GM12865 (cell line): ENCODE measurements at places on chromosomes 4 and X.
A peak's percentile ranks its signal among the peaks of the same experiment; 100 is the strongest.

- no peak for DNase-seq
Measured at GRCh38 chrX:27680726-27681125, 90.6 kb downstream of the DCAF8L2 start.

DNA sequence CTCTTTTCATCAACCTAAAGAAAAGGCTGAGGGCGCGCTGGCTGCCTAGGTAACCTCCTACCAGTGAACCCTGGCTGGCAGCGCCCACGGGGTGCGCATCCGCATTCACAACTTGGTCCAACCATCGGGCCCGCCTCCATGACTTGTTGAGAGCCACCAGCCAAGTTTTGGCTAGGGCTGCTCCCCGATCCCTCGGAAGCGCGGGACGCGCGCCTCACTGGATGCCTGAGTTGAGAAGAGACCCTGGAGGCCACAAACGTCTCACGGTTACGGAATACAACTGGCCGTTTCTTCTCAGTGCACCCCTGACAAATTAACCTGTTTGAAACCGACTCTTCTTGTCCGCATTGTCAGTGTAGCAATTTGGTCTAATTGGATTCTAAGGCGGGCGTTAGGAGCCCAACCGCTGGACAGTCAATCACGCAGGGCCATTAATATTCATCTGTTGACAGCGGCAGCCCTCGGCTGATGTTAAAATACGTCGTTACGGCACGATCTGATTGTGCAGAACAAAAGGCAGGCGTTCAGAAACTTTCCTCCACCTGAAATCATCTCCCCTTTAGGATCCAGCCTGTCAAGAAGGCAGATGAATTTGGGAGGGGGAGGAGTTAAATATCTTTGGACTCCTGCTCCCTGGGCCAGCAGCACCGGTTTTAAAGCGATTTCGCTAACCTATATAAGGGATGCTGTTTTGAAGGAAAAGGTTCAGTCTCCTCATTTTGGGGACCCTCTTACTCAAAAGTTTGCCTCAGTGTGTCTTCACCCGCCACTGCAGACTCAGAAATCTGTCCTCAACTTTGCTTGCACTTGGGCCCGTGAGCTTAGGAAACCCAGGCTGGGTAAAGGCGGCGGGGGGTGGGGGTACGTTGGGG, 1.2 kb downstream of the GPC3 start:
- no peak for DNase-seq

DNA sequence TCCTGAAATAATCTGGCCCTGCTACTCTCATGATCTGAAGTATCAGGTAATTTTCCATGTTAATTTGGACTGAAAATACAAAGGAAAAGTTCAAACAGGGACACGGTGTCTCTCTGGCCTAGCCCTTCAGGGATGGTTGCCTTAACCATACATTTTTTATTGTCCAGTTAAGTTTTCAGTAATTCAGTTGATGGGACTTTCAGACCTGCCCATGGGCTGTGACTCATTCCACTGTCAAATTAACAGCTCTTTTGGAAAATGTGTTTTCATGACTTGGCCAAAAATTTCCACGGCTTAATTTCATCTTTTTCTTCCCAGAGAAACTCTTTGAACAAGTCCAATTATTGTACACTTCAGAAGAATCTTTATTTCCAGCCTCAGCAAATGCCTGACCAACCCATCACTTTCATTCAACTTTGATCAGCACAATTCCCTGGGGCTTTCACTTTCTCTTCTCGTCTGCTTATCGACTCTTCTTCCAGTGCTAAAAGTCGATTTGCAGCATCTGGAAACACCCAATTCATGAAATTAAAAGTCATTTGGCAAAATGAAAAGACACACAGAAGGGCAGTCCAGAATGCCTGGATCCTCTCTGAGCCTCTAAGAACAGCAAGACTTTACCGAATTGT, 293.9 kb downstream of the RAB28 start:
- no peak for DNase-seq

- no peak for DNase-seq
Measured at GRCh38 chr4:153542834-153543233, 76.7 kb downstream of the TMEM131L start.

DNA sequence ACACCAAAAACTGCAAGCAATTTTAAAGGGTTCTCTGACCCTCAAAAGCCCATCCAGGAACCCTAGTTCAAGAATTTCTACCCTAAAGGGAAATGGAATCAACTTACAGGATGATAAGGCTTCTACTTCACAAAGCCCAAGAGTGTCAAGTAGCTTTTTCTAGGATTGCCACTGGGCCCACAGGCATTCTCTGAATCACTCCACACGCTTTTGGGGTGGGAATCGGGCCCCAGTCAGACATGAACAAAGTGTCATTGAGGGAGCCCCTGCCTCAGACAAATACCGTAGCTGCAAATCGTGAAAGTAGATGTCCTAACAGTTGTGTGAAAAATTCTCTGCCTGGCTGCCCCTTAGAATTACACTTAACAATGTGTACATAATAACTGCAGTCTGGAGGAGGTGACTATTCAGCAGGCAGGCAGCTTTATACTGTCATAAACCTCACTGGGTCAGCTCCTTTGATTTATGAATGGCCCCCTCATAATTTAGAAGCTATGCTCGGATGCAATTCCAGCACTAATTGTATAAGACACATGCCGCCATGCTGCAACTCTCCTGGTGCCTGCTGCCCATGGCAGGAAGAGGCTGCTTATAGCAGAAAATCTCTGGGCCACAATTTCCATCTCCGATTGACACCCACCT, 36.7 kb downstream of the CHRDL1 start:
- no peak for DNase-seq

GRCh38 chr4:38831653-38832052, 25.0 kb downstream of the TLR6 start:
- no peak for DNase-seq

GRCh38 chr4:79467246-79467932, 59.4 kb upstream of the GK2 start:
- DNase-seq, result no peak

DNA sequence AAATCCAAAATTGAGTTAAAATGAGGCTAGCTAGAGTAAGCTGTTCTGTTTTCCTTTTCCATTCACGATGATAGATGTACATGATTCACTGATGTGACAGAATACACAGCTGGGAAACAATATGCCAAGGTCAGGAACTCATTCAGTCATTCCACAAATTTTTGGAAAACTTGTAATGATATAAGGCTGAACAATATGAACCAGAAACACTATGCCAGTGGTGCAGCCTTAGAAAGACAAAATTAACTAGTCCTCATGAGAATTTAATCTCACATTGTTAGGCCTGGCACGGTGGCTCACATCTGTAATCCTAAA, 50.0 kb upstream of the NDST3 start:
- DNase-seq, result no peak

- no peak for DNase-seq
Measured at GRCh38 chrX:88378406-88378805, 368.6 kb upstream of the CPXCR1 start.

GRCh38 chr4:147683188-147683591, 773 bp downstream of the PRMT9 start:
- DNase-seq, result peak; percentile 45

DNA sequence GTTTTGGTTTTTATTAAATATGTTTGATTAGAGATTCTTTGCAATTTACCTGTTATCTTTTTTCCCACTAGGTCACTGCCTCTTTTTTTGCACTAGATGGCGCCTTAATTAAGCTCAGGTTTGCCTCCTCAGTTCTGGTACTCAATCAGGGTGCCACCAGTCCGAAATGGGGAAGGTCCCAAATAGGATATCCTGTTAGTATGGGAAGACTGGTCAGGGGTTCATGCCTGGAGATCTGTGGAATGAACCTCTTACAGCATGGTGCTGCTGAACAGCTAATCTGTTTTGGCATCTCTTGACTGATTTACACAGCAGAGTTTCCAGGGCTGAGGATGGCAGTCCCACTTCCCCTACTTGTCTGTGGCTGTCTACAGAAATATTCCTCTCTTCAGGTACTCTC, 24.2 kb upstream of the VSIG1 start:
- DNase-seq, result peak; percentile 30

GRCh38 chr4:168632301-168632725, 135.5 kb downstream of the PALLD start:
- DNase-seq, result no peak

GRCh38 chrX:320126-320783, 1.7 kb upstream of the GTPBP6 start:
- no peak for DNase-seq

DNA sequence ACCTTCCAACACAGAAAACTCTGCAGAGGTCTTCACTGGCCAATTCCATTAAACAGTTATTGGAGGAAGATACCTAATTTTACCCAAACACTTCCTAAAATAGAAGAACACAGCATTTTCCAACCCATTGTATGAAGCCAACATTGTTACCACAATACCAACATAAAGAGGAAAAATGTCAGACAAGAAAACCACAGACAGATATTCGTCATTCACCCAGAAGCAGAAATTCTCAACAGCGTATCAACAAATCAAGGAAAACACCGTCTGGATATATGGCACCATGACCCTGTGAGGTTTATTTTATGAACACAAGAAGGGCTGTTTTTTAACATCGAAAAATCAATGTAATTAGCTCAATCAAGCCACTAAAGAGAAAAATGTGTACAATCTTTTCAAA, 255.6 kb downstream of the ASMT start:
- no peak for DNase-seq

DNA sequence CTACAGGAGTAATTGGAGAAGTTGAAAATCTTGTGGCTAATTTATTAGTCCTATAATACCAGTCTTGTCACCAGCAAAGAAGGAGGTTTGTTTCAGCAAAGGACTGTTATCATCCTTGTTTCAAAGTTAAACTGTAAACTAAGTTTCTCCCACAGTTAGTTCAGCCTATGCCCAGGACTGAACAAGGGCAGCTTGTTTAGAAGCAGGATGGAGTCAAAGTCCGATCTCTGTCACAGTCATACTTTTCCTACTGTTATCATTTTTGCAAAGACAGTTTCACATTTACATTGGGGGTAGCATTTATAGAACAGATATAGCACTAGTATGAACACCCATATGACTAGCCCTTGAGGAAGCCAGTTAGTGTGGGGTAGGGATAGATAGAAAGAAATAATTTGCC, 46.4 kb downstream of the AKAP4 start:
- DNase-seq, result no peak

DNA sequence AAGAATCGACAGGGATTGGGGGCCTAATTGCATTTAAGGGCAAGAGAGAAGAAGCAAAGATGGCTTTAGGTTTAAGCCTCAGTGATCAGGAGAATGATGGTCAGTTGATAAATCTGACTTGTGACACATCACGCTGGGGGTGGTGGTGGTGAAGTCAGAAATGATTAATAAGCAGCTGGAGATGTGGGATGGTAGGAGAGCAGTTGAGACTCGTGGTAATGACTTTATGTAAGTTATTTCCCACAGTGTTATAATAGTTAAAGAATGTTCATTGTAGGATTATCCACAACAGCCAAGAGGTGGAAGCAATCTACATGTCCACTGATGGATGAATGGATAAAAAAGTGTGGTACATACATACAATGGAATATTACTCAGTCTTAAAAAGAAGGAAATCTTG, 178.9 kb upstream of the GPC4 start:
- DNase-seq, result no peak

DNA sequence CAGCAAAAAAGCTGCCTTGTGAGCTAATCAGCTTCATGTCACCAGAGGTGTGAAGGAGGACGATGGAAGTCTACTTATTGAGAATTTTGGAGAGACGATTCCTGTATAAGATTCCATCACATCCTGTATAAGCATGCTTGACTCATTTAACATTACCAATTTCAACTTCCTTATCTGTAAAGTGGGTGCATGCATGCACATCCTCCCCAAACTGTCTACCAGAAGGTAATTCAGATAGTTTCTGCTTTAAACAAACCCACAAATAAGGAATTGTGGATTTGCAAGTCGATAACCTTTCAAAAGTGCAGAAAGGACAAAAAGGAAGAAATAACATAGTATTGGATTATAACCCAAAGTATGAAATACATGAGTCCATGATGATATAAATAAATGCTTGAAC, 31.1 kb downstream of the AKAP4 start:
- no peak for DNase-seq

DNA sequence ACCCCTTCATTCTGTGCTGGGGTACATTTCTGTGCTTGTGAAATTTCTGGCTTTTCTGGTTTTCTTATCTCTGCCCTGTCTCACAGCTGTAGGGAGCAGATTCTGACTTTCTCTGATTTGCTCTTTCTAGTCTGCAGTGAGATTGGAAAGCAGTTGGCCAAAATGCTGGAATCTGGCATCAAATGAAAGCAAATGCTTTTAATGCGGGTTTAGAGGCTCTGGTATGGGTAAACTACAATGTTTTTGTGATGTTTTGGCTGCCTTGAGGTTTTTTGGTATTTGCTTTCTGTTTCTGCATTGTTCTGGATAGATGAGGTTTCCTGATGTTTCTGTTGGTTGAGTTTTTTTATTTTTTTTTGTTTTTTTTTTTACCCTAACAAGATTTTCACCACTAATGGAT, 23.8 kb downstream of the SMIM20 start:
- DNase-seq, result peak; percentile 15

DNA sequence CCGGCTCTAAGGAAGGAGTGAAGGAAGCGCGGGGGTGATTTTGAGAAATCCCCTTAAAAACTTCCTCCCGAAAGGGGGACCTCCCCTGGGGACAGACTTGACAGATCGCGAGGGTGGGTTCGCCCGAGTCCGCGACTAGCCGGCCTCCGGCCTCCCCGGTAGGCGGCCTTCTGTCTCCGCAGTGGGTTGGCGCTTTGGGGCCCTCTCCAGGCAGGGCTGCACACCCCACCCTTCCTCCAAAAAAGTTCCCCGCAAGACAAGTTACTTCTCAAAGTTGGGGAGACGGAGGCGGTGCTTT, 24.8 kb downstream of the HOPX start:
- peak; percentile 18 for DNase-seq

- DNase-seq, result no peak
Measured at GRCh38 chr4:48215977-48216376, 53.7 kb downstream of the TEC start.

GRCh38 chrX:79592259-79592658, 225.1 kb upstream of the ITM2A start:
- DNase-seq, result no peak

DNA sequence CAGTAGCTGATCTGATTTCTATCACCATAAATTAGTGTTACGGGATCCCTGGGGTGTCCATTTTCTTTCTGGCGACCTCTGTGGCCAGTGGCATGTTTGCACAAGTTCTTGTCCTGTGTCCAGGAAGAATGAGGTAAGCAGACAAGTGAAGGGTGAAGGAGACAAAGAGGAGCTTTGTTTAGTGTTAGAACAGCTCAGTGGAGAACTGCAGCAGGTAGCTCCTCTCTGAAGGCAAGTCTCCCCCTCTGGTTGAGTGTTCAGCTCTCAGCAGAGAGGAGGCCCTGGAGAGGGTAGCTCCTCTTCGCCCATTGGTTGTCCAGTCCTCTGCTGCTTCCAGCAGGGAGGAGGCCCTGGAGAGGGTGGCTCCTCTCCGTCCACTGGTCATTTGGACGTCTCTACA, 47.2 kb downstream of the DMP1 start:
- no peak for DNase-seq
